ENCODE measurements at places on chromosomes 13 and 19. TPM values are rescaled to one million over a fixed set of nuclear protein-coding genes. Genes with fewer than 3 reads are reported as not detected.
A peak's percentile ranks its signal among the peaks of the same experiment; 100 is the strongest.

DNA sequence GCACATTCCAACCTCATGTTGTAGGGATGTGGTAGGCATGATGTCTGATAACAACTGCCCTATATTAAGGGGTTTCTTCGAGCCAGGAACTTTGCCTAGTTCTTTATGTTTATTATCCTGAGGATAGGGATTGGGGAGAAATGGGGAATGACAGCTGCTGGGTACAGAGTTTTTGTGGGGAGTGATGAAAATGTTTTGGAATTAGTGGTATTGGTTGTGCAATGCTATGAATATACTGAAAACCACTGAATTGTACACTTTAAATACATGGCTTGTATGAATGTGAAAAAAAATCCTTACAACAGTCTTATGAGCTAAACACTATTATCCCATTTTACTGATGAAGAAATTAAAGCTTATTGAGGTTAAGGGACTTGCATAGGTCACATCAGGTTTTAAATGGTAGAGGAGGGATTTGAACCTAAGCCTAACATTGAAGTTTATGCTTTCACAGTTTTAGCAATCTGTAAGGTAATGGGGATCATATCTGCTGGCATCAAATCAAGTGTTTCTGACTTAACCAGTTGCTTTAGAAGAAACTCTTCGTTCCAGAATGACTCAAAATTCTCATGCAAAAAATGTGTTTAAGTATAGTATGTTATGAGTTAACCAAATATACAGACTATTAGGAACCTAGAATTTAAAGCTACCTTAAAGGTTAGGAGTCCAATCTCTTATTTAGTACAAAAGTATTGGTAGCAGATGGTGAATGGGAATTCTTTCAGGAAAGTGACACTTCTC is 61.4 kb downstream of the ERCC5 start:
- no peak for DNase-seq

- peak; percentile 78 for DNase-seq
Observed at GRCh38 chr13:29743201-29743786, 107.1 kb downstream of the UBL3 start.

GRCh38 chr13:30071969-30072817 is 221.8 kb upstream of the UBL3 start:
- no peak for DNase-seq

DNA sequence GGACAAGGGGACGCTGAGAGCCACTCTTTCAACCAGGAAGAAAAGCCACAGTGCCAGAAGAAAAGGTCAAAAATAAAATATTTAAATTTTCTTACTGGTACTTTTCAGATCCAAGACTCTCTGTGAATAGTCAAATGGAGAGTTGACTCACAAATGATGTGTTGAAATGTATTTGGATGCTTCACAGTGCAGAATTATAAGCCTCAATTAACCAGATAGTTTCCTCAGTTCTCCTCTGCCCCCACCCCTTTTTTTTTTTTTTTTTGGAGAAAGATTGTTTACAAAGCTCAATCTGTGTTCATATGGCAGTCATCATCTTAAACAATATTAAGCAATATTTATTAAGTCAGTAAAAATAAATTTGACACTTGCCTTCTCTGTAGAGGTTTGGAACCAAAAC is 470.8 kb downstream of the FGF9 start:
- no peak for DNase-seq

DNA sequence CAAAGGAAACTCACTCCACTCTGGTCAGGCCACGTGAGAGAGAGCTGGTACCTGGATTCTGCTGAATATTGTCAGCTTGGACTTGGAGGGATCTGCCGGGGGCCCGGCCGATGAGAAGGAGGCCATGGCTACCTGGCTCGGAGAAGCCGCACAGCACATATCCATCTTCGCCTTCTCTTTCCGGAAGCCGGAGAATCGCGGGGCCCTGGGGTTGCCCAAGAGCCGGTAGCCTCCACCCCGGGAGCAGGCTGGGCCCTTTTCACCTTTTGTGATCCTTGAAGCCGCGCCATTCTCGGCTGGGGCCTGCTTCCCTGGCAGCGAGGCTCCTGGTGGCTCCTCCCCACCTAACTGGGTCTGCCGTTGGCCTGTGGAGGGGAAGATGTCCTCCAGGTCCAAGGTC is 28.9 kb downstream of the ZNF541 start:
- no peak for DNase-seq

GRCh38 chr13:76286178-76286577 is 600.0 kb downstream of the KCTD12 start:
- DNase-seq, result no peak

DNA sequence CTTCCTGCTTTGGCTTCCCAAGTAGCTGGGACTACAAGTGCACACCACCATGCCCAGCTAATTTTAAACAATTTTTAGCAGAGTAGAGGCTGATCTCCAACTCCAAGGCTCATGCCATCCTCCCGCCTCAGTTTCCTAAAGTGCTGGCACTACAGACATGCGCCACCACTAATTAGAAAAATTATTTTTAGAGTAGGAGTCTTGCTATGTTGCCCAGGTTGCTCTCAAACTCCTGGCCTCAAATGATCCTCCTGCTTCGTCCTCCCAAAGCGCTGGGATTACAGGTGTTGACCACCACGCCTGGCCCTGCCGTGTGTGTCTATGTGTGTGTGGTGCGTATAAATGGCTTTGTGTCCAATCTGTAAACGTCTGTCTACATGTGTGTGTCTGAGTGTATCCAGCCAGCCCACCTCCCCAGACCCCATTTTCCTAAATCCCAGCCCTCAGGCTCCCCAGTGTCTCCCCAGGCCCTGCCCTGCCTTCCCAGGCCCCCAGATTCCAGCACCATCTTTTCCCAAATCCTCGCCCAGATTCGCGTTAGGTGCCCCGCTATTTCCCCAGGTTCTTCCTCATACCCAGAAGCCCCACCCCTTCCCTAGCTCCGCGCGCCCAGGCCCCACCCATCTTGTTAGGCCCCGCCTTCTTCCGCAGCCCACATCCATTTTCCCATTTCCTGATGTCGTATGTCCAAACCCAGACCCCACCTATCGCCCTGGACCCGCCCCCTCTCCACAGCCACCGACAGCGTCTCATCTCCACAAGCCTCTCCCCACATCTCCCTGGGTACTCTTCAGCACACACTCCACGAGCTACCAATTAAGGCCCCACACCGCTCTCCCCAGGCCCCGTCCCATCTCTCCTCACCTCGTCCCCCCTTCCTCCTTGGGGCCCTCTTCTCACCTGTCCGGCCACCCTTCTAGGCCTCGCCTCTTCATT is 24.9 kb downstream of the SLC8A2 start:
- DNase-seq, result no peak

DNA sequence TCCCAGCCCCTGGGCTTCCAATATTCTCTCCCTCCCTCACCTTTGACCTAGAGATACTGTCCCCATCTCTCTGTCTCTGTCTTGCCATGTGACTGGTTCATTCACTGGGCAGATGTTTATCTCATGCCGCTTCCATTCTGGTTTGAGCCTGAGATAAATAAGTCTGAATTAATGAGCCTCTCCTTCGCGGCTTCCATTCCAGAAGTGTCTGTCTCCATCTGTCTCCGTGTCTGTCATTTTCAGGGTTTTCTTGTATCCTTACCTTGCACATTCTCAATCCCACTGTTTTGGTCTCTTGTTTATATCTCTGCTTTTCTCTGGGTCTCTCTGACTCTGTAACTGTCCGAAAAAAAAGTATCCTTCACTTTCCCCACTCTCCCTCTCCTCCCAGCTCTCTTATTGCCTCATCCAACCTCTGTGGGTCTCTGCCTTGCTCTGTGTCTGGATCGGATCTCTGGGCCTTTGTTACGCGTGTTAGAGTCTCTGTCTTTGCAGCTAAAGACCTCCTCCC is 4.3 kb downstream of the SPHK2 start:
- DNase-seq, result no peak

DNA sequence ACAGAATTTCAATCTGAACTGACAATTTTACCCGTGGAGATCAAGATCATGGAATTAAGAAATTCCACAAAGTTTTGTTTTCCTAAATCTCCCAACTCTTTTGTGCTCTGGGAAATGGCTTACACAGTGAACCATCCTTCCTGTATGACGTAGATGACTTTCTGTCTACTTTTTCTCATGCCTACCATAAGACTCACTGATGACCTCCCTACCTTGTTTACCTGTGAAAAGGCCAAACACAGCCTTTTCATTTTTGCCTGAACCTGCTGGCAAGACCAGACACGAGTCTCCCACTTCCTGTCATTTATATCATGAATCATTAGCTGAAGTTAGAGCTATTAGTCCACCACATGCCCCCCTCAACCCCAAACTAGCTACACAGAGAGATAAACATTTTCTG is 4.6 kb upstream of the KBTBD6 start:
- DNase-seq, result no peak

- no peak for DNase-seq
Observed at GRCh38 chr19:4012092-4012974, 4.8 kb downstream of the PIAS4 start.

GRCh38 chr19:41225238-41226052 is 6.4 kb downstream of the AXL start:
- DNase-seq, result peak; percentile 56

- no peak for DNase-seq
Observed at GRCh38 chr13:45365558-45365885, 24.5 kb upstream of the TPT1 start.

- no peak for DNase-seq
Observed at GRCh38 chr13:103031332-103031873, 34.8 kb downstream of the SLC10A2 start.

DNA sequence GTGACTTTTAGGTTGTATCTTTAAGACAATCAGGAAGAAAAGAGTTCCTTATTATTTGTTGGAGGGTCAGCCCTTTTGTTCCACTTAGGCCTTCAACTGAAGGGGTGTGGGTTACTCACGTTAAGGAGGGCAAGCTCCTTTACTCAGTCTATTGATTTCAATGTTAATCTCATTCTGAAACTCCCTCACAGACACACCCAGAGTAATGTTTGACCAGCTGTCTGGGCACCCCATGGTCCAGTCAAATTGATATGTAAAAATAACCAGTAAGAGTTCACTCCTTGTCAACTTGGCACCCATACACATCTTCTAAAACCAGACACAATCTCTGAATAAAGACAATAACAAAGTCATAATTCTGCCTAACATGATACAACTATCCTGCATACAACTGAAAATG is 292.9 kb downstream of the KLF5 start:
- no peak for DNase-seq

DNA sequence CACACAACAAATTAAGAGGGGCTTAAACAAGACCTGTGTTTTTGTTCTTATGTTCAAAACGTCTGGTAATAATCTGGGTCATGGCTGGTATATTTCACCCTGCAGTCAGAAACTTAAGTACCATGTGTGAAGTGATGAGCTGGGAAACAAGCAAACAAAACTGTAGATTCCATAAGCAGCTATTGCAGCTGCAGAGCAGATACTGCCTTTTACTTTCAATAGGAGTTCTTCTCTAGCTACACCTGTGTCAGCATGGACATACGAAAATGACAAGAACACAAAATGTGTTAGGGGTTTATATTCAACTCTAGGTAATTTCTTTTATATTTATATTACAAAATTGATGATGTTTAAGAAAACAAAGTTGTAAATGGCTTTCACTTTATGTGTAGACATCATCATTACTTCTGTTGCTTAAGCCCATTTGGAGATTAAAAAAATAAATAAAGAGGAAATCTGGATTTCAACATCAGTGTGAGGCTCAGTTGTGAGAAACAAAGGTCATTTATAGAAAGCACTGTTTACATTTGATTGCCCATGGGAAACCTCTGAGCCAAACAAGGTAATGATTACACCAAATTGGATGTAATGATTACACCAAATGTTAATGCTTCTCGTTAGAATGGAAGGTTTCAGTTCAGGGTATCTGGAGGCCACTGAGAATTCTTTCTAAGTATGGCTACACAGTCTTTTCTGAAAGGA is 451.0 kb upstream of the SLC10A2 start:
- DNase-seq, result no peak

GRCh38 chr19:1028062-1028926 is 1.9 kb downstream of the CNN2 start:
- peak; percentile 82 for DNase-seq

The C1QTNF9B gene
- total RNA-seq, result 3.1 TPM

The ZNF568 gene
- total RNA-seq, result 7.7 TPM

The ZNF761 gene
- total RNA-seq, result 3.8 TPM

The RASL11A gene
- total RNA-seq, result 10.6 TPM

The SLC25A42 gene
- total RNA-seq, result 30.9 TPM

The ZNF98 gene
- not detected for total RNA-seq

The PGLYRP2 gene
- total RNA-seq, result not detected
